ENCODE measurements at places on chromosomes 7 and 10. TPM values are rescaled to one million over a fixed set of nuclear protein-coding genes. Genes with fewer than 3 reads are reported as not detected.

DNA sequence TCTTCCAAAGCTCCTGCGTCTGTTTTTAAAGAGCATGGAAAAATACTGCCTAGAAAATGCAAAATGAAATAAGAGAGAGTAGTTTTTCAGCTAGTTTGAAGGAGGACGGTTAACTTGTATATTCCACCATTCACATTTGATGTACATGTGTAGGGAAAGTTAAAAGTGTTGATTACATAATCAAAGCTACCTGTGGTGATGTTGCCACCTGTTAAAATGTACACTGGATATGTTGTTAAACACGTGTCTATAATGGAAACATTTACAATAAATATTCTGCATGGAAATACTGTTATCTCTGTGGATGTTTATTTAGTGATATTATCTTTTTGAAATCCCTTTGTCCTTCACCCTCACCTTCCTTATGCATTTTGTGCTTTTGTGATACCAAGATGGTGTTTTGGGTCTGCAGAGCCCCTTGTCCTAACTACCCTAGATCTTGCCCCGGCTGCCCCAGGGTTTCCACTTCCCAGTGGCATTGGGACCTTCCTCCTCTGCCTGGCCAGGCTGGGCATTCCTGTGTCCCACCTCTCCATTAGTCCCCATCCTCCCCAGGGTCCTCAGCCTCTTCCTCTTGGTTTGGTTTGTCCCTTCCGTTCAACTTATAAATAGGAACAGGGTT is 5.2 kb downstream of the IGFBP1 start:
- DNase-seq, result no peak

DNA sequence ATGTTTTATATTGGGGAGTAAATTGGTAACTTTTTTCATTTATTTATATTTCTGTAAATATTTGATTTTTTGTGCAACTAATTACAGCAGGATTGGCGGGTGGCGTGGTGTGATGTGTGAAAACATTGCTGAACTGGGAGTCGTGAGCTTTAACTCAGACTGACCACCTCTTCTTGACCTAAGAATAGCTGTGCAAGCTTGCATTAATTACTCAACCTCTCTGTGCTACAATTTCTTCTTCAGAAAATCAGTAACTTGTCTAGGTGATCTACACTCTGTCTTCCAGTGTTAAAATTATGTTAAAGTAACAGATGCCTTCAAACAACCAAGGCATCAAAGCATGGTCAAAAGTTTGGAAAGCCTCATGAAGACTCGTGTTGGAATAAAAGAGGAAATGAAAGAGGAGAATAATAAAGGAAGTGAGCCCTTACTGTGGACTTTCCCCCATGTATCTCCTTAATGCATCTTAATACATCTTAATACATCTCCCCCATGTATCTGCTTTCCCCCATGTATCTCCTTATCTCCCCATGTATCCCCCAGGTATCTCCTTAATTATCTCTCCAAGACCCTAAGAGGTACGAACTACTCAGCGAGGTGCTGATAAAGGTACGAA is 71.2 kb downstream of the SVIL start:
- no peak for DNase-seq

DNA sequence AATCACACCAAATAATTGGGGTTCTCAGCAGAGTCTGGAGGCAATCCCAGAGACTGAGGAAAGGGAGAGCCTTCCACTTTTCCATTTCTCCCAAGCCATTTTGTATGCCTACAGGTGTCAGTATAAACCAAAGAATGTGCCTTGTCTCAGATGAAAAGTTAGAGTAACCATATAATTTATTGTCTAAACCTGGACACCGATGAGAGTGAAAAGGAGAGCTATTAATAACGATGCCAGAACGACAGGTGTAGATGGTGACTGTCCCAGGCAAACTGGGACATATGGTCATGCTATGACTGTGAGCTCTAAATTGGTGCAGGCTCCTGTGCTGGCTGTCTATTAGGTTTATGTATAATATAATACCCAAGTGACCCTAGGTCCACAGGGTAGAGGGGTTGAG is 219.6 kb downstream of the ARHGAP12 start:
- no peak for DNase-seq

Gene VGF
- 0.14 TPM for total RNA-seq

Gene PIK3AP1
- 0.10 TPM for total RNA-seq

Gene PRLHR
- not detected for total RNA-seq

Gene LDB3
- total RNA-seq, result not detected

Measured in foreskin keratinocyte (primary cell).